Renal cortex interstitium (tissue), 15 donors: ENCODE measurements at places on chromosomes 3 and 15. TPM values are rescaled to one million over a fixed set of nuclear protein-coding genes. Genes with fewer than 3 reads are reported as not detected.

GRCh38 chr3:181066143-181067087 lies 76.9 kb upstream of the DNAJC19 start:
- no peak for DNase-seq

DNA sequence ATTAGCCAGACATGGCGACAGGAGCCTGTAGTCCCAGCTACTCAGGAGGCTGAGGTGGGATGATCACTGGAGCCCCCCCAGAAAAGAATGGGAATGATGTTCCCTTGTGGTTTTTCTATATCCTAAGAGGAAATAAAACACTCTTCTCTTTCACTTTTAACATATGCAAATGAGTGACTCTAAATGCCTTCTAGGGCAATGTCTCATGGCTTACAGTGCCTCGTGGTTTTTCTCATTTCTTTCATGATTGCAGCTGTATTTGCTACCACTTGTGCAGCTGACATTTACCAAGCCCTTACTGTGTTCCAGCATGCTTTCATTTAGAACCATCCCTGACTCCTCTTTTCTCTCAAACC lies 26.4 kb downstream of the STOML1 start:
- no peak for DNase-seq

GRCh38 chr3:141508067-141508436 lies 21.2 kb downstream of the RASA2 start:
- no peak for DNase-seq

DNA sequence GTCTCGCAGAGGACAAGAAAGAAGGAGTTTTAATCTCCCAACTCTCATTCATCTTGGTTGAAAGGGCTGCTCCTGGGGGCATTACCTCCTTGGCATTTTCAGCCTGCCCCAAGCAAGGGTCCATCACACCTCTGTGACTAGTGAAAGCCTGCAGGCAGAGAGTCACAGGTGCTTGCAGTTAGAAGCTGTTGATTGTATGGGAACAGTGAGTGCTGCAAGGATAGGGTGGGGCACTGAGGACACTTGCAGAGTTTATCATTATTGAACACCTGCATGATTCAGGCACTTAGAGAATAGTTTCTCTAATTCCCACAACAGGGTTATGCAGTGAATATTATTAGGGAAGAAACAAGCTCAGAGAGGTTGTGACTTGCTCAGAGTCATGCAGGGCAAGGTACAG lies 41.7 kb upstream of the IGF2BP2 start:
- DNase-seq = no peak

SLC28A2 gene
- 0.82 TPM for polyA plus RNA-seq

DNA sequence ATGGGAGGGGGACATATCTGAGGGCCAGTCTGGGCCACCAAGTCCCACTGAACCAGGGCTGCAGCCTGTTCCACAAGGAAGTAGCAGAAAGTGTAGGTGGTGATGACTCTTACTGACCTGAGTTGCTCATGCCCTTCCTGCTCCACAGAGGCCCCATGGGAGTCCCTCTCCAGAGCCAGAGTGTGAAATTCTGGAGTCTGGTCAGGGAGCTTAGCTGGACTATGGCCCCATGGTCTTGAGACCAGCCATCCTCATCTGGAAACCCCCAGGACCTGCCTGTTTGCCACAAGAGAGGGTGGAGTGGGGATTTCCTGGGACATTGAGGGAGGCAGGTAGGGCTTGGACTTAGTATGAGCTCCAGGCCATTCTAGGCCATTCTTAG lies 3.0 kb downstream of the SPINT1 start:
- DNase-seq = no peak

VEPH1 gene
- 47.9 TPM for polyA plus RNA-seq

- DNase-seq = no peak
These were observed 9.6 kb upstream of the LRRC2 start for GRCh38 chr3:46575577-46576222.

DNA sequence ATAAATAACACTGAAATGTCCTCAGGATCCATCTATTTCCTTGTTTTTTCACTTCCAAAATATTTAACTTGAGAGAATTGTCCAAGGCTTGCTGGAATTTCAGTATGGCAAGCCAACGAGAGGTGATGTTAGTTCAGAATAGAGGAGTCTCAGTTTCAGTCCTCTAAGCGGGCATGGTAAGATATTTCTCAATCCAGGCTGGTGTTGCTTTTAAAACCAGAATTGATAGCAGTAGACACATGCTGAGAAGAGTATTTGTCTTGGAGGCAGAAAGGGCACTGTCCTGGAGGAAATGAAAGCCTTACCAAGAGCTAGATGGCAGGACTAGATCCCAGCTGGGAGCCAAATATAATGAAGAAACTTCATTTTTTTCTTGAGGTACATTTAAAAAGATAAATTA lies 23.1 kb downstream of the PHLDB2 start:
- DNase-seq = no peak

ARGFX gene
- polyA plus RNA-seq = not detected

GRCh38 chr15:84826369-84826823 lies 9.2 kb downstream of the ALPK3 start:
- DNase-seq = no peak

GRCh38 chr15:60928210-60928609 lies 300.9 kb downstream of the RORA start:
- DNase-seq = no peak

DNA sequence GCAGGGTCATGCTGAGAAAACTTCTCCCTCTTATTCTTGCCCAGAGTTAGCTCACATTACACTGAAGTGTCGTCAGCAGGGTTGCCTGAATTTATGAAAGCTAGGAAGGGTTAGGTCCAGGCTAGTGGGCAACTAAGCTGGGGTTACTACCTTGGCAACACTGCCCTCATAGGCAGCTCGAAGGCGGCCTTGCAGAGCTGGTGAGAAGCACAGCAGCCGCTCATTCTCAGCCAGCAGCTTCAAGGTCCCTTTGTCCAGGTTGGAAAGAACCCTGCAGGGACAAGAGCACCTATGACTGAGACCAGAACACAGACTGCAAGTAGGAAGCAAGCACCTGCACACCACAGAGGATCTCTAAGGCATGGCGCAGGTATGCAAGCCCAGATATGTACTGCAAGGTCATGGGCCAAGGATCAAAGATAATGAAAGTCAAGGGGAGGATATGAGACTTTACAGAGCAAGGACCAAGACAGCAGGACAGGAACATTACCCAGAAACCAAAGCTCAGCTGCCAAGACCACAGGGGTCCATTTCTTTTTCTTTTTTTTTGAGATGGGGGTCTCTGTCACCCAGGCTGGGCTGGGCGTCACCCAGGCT lies 2.8 kb downstream of the CDAN1 start:
- no peak for DNase-seq

- no peak for DNase-seq
These were observed 30.6 kb downstream of the KLF15 start for GRCh38 chr3:126326629-126327028.

ZBTB47 gene
- 14.9 TPM for polyA plus RNA-seq

- DNase-seq = no peak
These were observed 468.9 kb upstream of the WNT5A start for GRCh38 chr3:55955891-55956477.

DNA sequence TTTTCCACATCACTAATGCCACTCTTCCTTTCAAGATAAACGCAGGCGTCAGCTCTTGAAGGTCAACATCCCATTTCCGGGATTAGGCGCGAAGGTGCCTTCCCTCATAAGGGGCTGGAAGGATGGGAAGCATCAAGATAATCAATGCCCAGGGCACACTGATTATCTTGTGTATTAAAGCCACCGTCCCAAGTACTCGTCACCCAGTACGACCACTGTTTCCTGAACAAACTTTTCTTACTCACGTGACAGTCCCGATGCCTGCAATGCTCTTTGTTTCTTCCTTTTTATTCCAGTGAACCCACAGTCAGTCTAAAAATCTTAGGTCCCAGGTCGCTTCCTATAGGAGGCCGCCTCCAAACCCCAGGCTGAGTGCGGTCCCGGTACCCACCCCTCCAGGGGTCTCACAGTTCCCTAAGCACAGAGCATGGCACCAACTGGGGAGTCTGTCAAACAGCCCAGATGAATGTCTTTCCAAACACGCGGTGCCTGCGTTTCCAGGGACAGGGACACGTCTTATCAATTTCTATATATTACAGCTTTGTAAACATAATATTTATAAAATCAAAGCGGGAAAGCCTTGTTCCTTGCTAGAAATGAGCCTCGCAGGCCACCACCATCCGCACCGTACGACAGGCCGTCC lies 589 bp downstream of the ANAPC13 start:
- no peak for DNase-seq

DNA sequence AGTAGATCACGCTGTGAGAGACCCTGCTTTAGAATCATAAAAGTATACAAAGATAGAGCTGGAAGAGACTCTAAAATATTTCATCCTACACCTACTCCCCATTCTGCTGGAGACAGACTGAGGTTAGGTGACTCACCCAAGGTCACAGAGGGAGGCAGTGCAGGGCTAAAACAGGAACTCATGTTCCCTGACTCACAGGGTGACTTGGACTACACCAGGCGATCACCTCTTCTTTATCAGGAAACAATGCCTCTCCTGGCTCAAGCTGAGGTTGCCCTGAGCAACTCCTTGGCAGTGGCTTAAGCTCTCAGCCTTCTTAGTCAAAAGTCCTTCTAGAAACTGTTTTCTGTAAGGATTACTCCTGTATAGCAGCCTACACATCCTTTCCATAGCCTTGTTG lies 26.4 kb upstream of the TNFAIP8L3 start:
- no peak for DNase-seq

GRCh38 chr3:152255290-152255689 lies 13.4 kb upstream of the MBNL1 start:
- DNase-seq = no peak

DNA sequence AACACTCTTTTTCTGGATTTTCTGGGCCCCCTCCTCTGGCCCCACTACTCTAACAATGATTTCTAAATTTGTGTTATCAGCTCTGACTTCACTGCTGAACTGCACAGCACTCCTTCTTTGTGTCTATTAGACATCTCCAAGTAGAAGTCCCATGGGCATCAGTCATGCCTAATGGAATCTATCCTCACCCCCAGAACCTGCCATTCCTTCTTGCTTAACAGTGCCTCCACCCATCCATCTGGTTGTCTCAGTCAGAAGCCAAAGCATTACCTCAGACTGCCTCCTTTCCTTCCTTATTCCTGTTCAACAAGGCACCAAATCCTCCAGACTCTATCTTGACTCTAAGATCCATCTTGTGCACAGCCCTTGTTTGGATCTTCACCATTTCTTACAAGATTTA lies 36.2 kb downstream of the SSR3 start:
- DNase-seq = no peak

CDC25A gene
- 13.2 TPM for polyA plus RNA-seq

PIK3CB gene
- polyA plus RNA-seq = 32.2 TPM

DNA sequence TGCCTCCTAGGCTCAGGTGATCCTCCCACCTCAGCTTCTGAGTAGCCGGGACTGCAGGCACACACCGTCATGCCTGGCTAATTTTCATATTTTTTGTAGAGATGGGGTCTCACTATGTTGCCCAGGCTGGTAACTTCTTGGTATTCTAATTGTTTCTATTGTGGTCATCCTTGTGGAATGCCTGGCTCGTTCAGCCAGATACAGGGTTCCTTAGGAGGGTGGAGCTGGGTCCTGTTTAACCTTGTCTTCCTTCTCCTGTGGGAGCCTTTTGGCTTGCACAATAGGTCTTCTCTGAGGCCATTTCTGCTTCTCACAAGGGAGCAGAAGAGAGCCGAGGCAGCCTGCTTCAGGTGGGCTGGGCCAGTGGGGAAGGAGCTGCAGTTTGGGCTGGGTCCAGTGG lies 15.7 kb downstream of the PLEKHO2 start:
- DNase-seq = no peak

DNA sequence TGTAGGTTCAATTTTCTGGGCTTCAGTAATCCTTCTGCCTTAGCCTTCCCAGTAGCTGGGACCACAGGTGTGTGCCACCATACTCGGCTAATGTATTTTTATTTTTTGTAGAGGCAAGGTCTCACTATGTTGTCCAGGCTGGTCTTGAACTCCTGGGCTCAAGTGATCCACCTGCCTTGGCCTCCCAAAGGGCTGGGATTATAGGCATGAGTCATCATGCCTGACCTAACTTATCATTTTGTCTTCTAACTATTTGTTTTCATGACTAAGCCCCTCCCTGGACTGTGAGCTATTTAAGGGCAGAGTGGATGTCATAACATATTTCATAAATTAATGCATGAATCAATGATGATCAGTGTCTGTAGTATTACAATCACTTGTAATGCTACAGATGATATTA lies 56.1 kb upstream of the PIAS1 start:
- DNase-seq = no peak

GRCh38 chr3:127994011-127994410 lies 58.2 kb upstream of the SEC61A1 start:
- no peak for DNase-seq

DNA sequence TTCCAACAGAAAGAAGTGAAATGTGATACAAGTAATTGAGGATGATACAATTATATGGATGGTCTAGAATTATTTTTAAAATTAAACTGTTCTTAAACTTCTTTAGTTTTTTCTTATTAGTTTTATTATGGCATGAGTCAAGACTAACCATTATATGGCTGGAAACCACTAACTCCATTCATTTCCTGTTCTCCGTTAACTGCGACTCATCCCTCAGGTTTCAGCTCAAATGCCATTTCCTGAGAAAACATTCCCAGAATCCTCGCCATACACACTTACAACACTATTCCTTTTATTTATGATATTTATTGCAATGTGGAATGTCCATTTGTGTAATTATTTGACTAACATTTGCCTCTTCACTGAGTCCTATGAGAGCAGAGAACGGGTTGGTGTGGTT lies 394.1 kb downstream of the SOX2 start:
- no peak for DNase-seq

- no peak for DNase-seq
These were observed 112.7 kb downstream of the ETFA start for GRCh38 chr15:76198456-76199105.

GRCh38 chr3:179624451-179624850 lies 19.9 kb downstream of the NDUFB5 start:
- DNase-seq = no peak

DNA sequence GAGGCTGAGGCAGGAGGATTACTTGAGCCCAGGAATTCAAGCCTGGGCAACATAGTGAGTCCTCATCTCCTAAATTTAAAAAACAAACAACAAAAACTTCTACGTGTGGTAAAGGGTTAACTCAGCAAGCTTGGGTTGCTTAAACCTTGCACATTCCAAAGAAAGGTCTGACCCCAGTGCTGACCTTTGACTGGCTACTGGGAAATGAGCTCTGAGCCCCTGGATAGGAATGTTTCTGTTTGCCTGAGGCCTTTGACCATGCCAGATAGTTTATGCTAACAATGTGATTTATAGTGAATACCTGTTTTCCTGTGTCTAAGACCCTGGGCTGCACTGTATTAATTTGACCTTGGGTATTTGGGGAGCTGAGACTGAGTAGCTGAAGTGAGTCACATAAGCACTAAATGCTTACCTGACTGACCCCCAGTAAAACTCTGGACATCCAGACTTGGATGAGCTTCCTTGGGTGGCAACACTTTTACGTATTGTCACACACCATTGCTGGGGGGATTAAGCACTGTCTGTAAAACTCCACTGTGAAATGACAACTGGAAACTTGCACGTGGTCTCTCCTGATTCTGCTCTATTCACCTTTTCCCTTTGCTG lies 20.7 kb downstream of the TCAIM start:
- no peak for DNase-seq

RAD51 gene
- 17.6 TPM for polyA plus RNA-seq

AEN gene
- polyA plus RNA-seq = 6.9 TPM

RTP2 gene
- polyA plus RNA-seq = not detected

NDUFB5 gene
- polyA plus RNA-seq = 177 TPM

- DNase-seq = no peak
These were observed 230.9 kb upstream of the RORA start for GRCh38 chr15:61459785-61460707.

GRCh38 chr3:46863261-46863782 lies at the start of gene MYL3:
MYL3 (minus strand) TSS chr3:46863444; CDS start chr3:46863390, 54 bp downstream.
- DNase-seq = no peak
